Stimulated activated CD8-positive, alpha-beta memory T cell treated with anti-CD3 and anti-CD28 coated beads, Interleukin-2, amount 100 ng/mL, for 1 hour (primary cell): ENCODE measurements at places on chromosomes 13 and 19.

DNA sequence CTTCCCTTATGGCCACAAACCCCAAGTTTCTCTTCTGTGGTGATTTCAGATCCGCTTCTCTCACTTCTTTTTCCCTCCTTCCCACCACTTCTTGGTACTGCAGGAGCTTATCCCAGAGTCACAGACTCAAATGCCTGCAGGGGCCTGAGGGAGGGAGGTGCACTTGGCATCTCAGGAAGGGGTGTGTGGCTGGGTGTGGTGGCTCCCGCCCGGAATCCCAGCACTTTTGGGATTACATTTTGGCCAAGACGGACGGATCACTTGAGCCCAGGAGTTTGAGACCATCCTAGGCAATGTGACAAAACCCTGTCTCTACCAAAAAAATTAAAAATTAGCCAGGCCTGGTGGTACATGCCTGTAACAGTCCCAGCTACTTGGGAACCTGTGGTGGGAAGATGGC is 5.6 kb downstream of the USF2 start:
- DNase-seq = no peak

DNA sequence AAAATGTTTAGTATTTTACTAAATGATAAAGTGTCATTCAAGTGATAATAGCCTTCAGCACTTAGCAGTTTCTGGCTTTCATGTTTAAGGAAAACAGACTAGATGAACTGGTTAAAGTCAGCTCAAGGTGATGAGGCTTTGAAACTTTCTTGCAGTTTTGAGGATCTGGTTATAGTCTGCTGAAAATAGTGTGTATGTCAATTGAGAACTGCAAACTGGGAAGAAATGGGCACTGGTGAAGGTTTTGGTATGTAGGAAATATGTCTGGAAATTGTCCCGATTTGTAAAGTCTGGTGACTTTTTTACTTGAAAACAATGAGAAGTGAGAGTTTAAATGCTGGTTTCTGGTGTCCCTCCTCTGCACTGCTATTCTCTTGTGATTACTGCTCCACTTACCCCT is 36.8 kb upstream of the SOX21 start:
- DNase-seq = no peak

GRCh38 chr19:34961775-34962686 is 2.0 kb downstream of the ZNF792 start:
- DNase-seq = no peak

GRCh38 chr19:18768046-18768771 is 22.9 kb downstream of the COMP start:
- no peak for DNase-seq

- DNase-seq = no peak
Observed at GRCh38 chr19:55333870-55334269, 5.8 kb upstream of the KMT5C start.

GRCh38 chr13:35481777-35482176 is 5.3 kb upstream of the MAB21L1 start:
- no peak for DNase-seq

DNA sequence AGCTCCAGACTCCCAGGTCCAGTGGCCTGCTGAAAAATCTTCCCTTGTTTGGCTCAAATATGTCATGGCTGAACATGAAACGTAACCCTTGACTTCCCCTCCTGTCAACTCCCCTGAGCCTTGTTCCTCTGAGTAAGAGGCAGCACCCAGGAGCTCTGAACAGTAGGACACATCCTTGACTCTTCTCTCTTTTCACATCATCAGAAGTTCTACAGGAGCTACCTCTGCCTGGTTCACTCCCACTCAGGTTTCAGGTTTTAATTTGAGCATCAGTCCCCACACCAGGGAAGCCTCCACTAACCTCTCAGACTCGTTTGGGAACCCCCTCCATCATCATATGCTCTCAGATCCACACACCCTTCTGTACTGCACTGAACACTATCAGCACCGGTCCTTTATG is 30.3 kb downstream of the ZNF823 start:
- no peak for DNase-seq

DNA sequence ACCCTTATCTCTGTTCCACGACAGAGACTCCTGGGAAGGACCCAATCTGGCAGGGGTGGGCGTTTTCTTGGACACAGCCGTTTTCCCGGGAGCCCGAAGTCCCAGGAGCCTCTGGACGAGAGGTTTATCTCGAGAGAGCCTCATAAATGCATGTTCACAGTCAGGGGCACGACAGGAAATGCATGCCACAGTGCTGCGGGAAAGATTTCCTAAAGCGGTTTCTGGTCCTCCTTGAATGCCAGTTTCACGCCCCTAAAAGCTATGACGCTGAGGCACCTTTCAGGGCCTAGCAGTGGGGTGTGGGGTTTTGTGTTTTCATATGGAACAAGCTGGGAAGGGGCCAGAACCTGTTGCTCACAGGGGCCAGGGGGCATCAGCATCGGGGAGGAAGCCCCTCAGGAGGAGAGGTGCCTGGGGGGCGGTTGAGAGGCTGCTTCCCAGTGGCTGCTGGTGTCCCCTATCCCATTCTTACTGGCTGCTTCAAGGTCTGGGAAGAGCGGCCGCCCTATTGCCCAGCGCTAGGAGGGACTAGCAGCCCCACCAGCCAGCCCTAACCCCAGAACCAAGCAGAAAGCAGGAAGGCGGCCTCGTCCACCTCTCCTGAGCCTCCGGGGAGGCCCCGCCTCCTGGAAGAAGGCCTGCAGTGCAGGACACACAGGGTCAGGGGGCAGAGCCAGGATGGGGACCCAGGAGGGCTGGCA is 157.0 kb downstream of the KDM4B start:
- DNase-seq = no peak

DNA sequence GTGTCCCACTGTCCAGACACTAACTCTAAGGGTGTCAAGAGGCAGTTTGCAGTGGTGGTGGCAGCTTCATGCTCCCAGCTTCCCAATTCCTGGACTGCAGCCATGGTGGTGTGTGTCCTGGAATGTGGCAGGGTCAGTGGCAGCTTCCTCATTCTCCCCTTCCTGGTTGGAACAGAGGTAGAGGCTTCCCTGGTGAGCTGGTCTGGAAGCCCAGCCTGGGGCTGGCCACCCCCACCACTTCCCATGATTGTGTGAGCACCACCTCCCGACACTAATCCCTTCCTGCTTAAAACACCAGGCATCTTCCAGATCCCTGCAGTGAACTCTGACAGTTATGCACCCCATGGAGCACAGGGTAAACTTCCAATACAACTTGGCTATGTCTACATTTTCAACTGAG is 134.9 kb downstream of the RAP2A start:
- DNase-seq = no peak

- no peak for DNase-seq
Observed at GRCh38 chr13:76619631-76620030, 266.6 kb downstream of the KCTD12 start.

DNA sequence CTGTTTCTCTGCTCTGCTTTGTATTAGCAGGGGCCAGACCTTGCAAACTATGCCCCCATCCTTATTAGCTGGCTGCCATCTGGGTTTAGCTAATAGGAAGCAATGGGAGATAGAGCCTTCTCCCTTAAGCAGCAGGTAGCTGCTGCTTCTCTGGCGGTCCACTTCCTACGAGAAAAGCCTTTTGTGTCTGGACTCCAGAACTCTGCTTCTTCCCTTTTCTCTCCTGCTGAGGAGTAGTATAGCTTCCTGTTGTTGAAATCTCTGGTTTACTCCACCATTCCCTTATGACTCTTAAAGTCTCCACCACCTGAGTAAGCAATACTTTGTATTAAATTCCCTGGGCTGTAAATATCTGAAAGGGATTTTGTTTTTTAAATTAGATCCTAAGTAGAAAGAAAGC is 147.1 kb downstream of the DNAJC15 start:
- DNase-seq = no peak

GRCh38 chr13:95570016-95570415 is 17.5 kb downstream of the CLDN10 start:
- no peak for DNase-seq

DNA sequence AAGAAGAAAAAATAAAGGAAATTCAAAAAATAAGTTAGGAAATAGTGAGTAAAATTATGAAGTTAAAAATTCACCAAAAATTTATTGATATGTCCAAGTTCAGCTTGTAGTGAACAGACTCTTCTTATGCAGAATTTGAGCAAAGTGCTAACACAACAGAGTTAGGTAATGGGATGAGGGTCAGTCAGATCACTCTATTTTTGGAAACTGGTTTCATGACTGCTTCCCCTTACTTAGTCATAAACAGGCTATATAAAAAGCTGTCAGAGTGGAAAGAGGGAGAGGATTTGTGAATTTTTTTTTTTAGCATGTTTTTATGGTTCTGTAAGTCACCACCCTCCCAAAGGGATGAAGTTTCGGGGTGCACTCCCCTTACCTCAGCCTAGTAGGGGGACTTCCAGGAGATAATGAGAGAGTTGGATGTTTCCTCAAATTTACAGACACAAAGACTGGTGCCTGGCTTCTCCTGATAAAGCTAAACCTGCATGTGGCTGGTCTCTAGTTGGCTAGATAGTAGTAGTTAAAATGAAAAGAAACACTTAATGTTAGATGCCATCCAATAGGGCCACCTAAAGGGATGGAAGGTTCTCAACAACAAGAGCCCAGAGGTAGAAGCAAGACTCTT is 4.5 kb downstream of the CPB2 start:
- DNase-seq = no peak

DNA sequence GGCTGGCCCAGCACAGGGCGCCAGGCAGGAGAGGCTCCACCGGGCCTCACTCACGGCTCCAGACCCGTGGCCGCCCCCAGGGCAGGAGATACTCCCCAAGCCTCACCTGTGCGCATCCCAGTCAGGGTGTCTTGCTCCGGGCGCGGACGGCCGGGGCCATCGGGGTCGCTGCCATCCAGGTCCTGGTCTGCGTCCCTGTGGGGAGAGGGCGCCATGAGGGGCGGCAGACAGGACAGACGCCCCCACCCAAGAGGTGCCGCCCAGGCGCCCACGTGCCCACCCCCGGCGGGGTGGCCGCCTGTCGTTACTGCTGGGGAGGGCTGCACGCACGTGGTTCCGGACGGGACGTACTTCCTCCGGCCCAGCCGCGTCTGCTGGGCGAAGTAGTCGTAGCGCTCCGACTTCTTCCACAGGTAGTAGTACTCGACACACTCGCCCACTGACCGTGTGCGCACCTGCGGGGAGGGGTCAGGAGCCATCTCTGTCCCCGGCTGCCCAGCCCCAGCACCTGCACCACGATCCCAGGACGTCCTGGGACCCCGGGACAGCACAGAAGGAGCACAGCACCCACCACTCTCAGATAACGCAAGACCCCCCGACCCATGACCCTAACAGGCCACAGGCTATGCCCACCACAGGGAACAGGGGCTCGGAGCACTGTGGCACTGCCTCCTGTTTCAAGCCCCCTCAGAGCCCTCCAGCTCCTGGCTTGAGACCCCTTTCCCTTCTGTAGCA is 17.4 kb upstream of the PLPP2 start:
- DNase-seq = no peak

DNA sequence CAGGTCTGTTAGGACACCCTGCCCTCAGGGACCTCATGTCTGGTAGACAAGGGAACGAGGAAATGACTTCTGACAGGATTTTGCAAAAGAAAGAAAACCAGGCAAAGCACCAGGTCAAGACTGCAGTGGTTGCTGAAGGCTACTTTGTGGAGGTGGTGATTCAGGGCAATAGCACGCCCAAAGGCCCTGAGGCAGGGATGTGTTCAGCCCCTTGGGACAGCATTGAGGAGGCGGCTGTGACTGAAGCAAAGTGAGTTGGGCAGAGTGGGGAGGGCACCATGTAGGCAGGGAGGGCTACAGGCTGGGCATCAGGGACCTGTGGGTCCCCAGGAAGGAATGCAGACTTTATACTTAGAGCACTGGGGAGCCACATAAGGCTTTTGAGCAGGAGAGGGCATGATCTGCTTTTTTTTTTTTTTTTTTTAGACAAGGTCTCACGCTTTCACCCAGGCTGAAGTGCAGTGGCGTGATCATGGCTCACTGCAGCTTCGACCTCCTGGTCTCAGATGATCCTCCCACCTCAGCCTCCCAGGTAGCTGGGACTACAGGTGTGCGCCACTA is 10.8 kb upstream of the HOMER3 start:
- DNase-seq = no peak

DNA sequence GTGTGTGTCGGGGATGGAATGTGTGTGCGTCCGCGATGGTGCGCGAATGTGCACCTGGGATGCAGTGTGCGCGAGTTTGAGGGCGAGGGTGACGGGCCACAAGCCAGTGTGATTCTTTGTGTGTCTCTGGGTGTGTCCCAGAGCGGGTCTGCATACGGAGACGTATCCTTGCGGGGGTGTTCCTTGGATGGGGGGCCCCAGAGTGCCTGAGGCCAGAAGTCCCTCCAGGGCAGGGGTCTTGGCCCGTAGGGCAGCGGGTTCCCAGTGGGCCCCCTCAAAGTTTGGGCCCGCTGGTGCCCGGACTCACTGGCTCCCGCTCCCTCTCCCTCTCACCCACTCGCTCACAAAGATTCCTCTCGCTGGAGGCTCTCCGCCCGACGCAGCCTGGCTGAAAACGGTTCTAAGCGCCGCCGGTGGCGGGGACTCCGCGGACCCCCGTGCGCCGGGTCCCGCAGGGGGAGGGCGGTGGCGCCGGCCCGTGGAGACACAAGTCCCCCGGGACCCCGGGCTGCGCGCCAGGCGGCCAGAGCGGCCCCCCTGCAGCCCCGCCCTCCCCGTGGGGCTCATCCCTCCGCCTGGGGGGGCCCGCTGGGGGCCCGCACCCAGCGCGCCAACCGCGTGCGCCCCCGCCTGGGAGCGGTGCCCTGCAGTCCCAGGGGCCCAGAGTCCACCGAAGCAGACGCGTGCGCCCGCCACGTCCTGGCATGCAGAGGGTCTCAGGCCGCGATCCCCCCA is 886 bp downstream of the CRLF1 start:
- DNase-seq = no peak

GRCh38 chr13:99208845-99209527 is 8.3 kb downstream of the UBAC2 start:
- DNase-seq = no peak

- no peak for DNase-seq
Observed at GRCh38 chr13:86601351-86601750, 802.1 kb upstream of the SLITRK6 start.

DNA sequence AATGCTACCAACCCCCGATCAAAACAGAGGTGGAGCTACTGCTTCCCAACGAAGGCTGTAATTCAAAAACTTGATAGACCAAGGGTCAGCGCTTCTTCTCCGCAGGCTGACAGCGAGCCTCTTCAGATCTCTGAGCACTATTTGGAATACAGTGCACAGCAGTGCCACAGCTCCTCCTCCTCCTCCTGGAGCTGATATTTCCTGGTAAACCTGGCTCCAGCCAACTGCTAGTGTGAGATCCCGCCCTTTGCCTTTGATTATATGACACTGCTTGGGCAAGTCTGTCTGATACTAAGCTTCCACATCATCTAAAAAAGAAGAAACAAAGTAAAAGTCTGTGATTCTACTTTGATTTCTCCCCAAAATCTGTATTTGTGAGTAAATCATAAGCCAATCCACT is 710.5 kb downstream of the DACH1 start:
- no peak for DNase-seq
